Ovary (tissue), 10 donors: ENCODE measurements at places on chromosomes 2 and 18. TPM values are rescaled to one million over a fixed set of nuclear protein-coding genes. Genes with fewer than 3 reads are reported as not detected.

- no peaks in the 10 kb centered on the region for H3K4me1 ChIP-seq
- DNase-seq, result no peak
- no peaks in the 10 kb centered on the region for H3K27me3 ChIP-seq
- H3K27ac ChIP-seq, result no peak overlapping the region
Observed at GRCh38 chr2:188922191-188922590, 52.0 kb upstream of the COL3A1 start.

Gene STEAP3
- total RNA-seq, result 3.8 TPM

Gene WDSUB1
- total RNA-seq, result 11.0 TPM

DNA sequence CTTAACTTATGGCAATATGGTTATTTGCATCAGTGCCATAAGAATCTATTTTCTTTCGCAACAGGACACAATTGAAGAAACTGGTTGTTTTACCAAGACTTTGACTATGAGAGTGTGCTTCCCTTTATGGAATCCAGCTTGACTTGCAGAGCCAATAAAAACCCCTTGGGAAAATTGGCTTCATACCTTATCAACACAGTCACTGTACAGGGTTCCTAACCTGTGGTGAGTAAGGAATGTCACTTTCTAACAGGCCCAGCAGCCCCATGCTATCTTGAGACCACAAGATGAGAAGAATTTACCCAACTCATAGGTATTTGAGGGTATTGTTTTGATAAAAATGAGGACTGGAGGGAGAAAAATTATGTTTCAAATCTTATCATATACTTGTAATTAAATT, 418.5 kb upstream of the MAP2 start:
- no peaks in the 10 kb centered on the region for H3K36me3 ChIP-seq
- no peak overlapping the region for H3K4me3 ChIP-seq
- H3K27ac ChIP-seq, result no peak overlapping the region
- no peaks in the 10 kb centered on the region for H3K27me3 ChIP-seq

Gene ATP6V1C2
- total RNA-seq, result not detected

Gene COL4A3
- total RNA-seq, result 5.6 TPM

- H3K27ac ChIP-seq, result no peak overlapping the region
- no peaks in the 10 kb centered on the region for H3K27me3 ChIP-seq
- no peak for DNase-seq
- no peak overlapping the region for H3K4me3 ChIP-seq
- H3K36me3 ChIP-seq, result no peaks in the 10 kb centered on the region
Observed at GRCh38 chr2:99461828-99462483, 27.9 kb downstream of the REV1 start.

Gene CDH7
- total RNA-seq, result 0.12 TPM

- no peaks in the 10 kb centered on the region for H3K36me3 ChIP-seq
- no peak overlapping the region for H3K4me3 ChIP-seq
Observed at GRCh38 chr2:227406177-227407031, 18.7 kb upstream of the SCYGR1 start.

DNA sequence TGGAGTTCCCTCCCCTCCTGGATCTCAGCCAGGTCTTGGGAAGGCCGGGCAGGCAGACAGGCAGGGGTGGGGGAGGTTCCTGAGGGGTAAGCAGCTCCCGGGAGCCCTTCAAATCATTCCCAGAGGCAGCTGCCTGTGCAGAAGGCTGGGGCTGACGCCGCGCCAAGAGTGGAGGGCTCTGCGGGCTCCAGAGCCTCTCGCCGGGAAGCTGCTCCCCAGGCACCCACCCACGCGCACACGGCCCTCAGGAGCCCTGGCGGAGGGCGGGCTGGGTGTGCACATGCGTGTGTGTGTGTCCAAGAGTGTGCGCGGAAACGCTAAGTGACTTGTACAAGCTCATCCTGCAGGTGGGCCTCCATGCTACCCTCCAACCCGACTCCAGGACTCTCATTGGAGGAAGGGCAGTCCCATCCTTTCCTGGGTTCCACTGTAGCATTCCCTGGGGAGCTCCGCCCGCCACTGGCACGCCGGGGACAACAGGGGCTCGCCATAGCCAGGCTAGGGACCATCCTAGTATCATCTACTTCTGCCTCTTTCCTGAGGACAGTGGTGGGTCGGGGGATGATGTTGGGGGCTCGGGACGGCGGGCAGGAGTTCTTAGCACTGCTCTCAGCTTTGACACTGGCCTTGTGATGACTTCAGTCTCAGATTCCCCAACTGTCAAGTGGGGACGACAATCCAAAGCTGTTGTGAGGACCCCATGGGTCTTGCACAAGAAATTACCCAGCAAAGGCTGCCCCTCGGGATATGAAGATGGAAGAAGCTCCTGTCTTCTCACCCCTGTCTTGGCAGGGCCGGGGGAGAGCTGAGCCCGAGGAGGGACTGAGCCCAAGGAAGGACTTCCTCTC, 50.3 kb downstream of the INHBB start:
- DNase-seq, result no peak
- H3K4me1 ChIP-seq, result no peaks in the 10 kb centered on the region
- H3K27me3 ChIP-seq, result no peaks in the 10 kb centered on the region
- no peak overlapping the region for H3K27ac ChIP-seq

- no peak overlapping the region for H3K27ac ChIP-seq
- no peaks in the 10 kb centered on the region for H3K36me3 ChIP-seq
- no peak overlapping the region for H3K4me3 ChIP-seq
- no peaks in the 10 kb centered on the region for H3K4me1 ChIP-seq
- H3K27me3 ChIP-seq, result no peaks in the 10 kb centered on the region
Observed at GRCh38 chr2:173374634-173375033, 20.0 kb downstream of the CDCA7 start.

DNA sequence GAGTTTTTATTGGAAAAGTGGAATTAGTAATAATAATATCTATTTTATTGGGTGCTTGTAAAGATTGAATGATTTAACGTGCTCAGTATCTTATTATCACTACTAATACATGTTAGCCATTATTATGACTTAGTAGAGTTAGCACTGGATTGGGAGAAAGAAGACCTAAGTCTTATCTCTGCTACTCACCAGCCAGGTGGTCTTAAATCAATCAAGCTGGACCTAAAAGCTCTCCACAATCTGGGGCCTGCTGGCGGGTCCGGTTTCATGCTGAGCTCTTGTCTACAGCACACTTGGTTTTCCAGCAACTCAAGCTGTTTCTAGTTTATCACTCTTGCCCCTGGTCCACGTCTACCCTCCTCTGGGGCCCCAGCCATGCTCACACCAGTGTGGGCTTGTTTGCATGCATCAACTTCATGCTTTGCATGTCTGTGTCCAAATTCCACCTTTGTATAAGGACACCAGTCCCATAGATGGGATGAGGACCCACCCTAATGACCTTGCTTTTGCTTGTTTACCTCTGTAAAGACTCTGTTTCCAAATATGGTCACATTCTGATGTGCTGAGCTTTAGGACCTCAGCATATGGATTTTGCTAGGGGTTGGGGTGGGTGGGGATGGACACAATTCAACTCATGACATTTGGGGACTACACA, 363.1 kb downstream of the LPIN1 start:
- no peaks in the 10 kb centered on the region for H3K27me3 ChIP-seq
- no peak overlapping the region for H3K4me3 ChIP-seq
- peaks cover 11% of the 10 kb centered on the region for H3K4me1 ChIP-seq
- H3K27ac ChIP-seq, result no peak overlapping the region
- no peak for DNase-seq

DNA sequence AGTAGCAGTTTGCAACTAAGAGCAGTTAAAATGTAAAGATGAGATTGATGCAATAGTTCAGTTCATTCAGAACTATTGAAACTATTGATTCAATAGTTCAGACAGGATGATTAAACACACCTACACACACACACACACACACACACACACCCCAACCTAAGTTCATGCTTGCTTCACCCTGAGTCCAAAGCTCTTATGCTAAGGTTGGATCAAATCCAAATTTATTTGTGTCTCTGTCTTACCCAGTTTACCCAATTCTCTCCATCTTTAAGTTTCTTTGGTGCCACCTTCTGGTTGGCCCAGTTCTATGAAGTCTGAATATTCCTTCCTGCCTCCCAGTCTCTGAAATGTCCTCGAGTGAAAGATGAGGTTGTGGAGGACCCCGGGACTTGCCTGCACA, 5.1 kb downstream of the SERPINB8 start:
- H3K36me3 ChIP-seq, result no peaks in the 10 kb centered on the region
- no peak for DNase-seq
- H3K27ac ChIP-seq, result no peak overlapping the region
- H3K27me3 ChIP-seq, result no peaks in the 10 kb centered on the region

Gene SRD5A2
- total RNA-seq, result not detected

DNA sequence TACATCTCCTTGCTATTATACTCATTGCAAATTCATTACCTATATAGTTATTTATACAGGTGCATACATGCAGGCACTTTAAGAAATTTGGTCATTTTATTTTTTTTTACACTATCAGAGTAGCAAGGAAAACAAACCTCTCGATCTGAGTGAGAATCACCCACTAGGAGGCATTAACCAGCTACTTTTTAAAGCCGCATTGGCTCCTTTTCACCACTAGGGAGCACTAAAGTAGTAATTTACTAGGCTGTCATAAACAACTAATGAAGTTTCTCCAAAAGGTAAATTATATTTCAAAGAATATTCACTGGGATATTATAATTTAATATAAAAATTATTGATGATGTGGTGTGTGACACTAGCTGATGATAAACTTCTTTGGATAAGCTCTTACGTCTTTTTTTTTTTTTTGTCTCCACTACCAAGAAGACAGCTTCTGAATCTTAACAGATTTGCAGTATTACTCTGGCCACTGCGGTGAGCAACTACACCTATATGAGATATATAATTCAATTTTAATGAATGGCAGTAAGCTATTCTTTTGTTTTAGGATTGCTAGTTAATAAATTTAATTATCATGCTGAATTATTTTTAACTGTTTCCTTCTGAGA, 101.9 kb downstream of the NOL4 start:
- H3K27me3 ChIP-seq, result no peaks in the 10 kb centered on the region
- no peak overlapping the region for H3K27ac ChIP-seq
- H3K4me3 ChIP-seq, result no peak overlapping the region
- no peaks in the 10 kb centered on the region for H3K36me3 ChIP-seq
- H3K4me1 ChIP-seq, result no peaks in the 10 kb centered on the region
- no peak for DNase-seq
